ENCODE measurements at places on chromosomes 3 and 15.
A peak's percentile ranks its signal among the peaks of the same experiment; 100 is the strongest.

- DNase-seq, result no peak
These were observed 57.4 kb downstream of the ARHGAP31 start for GRCh38 chr3:119351581-119351980.

DNA sequence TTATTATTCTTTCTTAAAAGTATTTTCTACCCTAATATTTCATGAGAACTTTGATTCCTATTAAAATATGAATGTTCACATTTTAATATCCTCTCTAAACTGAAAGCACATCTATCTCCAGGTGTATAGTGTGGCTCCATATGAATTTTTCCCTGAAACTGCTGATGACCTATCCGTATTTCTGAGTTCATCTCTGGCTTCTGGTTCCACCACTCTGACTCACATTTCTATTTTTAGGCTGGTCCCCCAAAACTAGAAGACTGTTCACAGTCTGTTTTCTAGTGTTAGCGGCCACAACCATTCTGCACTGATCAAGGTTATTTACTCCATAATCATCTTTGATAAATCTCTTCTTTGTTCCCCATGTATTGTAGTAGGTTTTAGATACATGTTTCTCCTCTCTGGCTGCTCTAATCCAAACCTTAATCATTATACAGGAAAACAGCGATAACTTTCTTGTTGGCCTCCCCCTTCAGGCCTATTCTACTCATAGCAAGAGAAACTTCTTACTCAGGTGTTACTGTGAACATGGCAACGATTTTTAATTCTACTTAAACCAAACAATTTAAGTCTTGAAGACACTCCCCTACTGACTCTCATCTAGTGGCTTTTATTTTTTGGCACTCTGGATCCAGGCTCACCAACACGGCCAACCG, 12.8 kb downstream of the ADPGK start:
- DNase-seq, result no peak

DNA sequence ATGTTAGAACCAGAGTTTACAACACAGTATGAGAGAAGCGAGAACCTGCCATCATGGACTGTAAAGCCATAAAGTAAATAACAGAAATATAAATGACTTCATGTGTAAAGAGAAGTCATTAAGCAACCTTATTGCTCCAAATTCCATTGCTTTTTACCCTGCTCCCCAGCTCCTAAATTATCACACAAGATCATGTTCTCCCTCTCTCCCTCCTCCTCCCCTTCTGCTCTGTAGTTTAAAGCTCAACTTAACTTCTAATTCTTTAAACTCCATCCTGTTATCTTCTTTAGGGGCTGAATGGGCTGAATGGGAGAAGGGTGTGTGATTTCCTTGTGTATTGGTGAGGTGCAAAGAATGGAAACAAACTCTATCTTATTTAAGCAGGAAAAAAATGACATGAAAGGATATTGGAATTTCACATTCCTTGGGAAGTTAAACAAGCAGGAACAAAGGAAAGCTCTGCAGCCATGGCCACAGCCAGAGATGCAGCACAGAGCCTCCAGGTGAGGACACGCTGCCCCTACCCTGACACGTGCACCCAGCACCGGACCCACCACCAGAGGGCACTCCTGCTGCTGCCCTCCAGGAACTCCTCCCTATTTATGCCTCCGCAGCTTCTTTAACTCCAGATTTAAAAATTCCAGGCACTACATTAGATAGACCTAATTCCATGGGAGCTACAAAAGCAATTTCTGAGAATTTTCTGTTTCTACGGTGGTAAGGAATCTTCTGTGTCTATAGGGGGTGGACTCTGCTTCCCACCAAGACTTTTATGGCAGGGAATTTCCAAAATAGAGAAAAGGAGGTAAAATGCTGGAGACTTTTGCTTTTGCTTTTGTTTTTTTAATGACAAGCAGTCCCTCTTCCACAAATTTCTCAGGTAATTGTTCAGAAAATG, 76.9 kb upstream of the ABI3BP start:
- peak; percentile 68 for DNase-seq

- DNase-seq, result no peak
These were observed 332.5 kb upstream of the TBL1XR1 start for GRCh38 chr3:177529716-177530335.

DNA sequence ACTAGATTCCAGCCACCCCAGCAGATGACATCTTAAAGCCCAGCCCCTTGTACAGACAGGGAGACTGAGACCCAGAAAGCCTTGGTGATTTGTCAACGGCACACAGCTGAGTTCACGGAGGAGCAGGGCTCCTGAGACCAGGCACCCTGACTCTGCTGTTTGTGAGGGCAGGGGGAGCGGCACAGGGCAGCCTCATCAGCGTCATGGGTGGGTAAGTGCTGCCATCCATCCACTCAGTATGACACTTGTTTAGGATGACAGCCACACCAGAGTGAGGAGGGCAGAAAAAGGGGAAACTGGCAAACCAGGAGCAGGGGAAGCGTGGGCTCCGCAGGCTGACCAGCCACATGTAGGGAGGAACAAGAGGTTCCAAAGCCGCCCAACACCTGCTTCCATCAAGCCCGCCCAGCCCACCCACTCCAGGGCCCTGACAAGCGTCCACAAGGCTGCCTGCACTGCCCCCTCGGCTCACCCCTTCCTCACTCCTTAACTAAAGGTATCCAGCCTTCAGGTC, 19.9 kb downstream of the RBPMS2 start:
- no peak for DNase-seq

- DNase-seq, result no peak
These were observed 48.7 kb downstream of the EFCAB12 start for GRCh38 chr3:129379582-129380358.

DNA sequence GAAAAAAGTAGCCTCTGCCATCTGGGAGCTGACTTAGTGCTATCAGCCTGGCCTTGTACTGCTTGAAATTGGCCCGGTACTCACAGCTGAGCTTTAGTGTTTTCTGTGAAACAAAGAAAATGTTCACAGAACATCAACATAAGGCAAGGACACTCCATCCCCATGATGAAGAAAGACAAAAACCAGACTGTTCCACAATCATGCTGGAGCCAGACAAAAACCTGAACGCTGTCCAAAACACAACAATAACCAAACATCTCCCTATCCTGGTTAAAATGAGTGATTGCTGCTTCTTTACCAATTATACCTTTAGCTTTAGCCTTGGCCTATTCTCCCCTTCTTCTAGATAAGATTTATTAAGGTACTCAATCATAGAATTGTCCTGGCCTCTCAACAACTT, 153.9 kb downstream of the CPNE4 start:
- DNase-seq, result no peak

GRCh38 chr3:117450026-117450425, 740.4 kb downstream of the TUSC7 start:
- no peak for DNase-seq

- no peak for DNase-seq
These were observed 4.9 kb downstream of the ADCY5 start for GRCh38 chr3:123444023-123444422.

DNA sequence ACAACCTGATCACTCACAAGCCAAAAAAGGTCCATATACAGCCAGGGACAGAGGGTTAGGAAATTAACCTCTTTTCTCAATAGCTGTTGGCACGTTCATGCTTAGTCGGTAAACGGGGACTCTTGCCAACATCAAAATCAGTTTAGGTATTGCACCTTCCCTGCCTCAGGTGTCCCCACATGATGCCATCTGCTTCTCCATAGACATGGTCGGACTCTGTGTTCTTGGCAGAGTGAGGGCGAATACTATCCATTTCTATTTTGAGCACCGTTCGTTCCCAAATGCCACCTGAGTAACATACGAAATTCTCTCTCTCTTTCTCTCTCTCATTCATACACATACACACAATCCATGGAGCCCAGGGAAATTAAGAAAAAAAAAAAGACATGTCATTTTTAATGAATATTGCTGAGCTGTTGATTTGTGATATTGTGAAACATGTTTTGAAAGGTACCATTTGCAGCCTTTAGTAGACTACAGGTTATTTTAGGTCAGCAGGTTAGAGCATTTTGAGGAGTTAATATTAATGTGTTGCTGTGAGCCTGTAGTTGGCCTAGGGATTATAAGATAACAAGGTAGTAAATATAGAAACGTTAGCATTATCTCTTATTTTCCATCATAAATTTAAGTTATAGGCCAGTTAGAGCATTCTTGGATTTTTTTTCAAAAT, 78.5 kb downstream of the GHSR start:
- no peak for DNase-seq

GRCh38 chr15:36961956-36962355, 138.4 kb downstream of the MEIS2 start:
- DNase-seq, result no peak

DNA sequence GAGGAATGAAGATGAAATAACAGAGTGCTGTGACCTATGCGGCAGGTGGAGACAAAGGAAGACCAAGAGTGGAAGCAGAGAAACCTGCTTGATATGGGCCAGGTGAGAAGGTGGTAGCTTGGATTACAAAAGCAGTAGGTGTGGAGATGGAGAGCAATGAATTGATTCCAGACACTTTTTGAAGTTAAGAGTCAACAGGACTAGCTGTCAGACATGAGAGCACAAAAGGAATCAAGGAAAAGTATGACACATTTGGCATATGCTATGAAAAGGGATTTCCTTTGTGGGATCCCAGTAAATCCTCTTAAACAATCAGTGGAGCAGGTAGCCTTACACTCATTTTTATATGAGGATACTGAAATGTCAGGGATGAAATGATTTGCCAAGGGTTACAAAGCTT, 160.5 kb downstream of the GREM1 start:
- no peak for DNase-seq

DNA sequence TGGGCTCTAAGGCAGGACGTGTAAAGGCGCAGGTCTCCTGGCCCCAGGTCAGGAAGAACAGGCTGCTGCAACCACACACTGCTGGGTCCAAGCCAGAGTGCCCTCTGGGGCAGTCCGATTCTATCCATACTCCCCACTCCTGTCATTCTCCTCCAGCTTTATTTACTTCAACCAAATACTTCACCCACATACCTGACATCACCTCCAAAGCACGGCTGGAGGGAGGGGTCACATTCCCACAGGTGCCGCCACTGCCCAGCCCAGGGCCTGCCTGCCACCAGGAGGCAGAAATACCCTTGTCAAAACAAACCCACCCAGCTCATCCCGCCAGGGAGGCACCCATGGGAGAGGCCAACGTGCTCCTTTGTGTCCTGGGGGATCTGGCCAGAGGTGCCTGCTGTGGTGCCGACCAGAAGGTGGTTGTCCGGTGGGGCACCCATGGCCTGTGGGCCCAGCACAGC, 100.4 kb downstream of the DAPK2 start:
- no peak for DNase-seq

DNA sequence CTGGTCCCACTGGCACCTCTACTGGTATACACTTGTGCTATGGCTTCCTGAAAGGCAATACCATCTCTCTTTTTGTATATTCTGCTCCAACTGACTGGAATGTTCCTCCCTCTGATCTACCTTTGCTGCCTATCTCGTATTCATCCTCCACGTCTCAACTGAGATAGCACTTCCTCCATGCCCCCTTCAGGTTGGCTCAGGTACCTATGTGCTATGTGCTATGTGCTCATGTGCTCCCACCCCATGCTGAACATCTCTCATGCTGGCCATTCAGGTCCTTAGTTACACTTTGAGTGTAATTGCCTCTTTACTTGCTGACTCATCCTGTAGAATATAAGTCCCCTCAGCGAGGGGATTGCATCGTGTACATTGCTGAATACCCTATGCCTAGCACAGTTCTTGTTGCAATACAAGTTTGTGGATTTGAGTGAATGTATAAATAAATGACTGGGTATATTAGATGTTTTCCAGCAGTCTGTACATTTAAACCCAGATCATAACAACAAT, 156.9 kb downstream of the SOX2 start:
- DNase-seq, result no peak

GRCh38 chr3:861721-862120, 231.1 kb upstream of the CNTN6 start:
- no peak for DNase-seq

- no peak for DNase-seq
These were observed 363.6 kb downstream of the CHST2 start for GRCh38 chr3:143483214-143483613.

DNA sequence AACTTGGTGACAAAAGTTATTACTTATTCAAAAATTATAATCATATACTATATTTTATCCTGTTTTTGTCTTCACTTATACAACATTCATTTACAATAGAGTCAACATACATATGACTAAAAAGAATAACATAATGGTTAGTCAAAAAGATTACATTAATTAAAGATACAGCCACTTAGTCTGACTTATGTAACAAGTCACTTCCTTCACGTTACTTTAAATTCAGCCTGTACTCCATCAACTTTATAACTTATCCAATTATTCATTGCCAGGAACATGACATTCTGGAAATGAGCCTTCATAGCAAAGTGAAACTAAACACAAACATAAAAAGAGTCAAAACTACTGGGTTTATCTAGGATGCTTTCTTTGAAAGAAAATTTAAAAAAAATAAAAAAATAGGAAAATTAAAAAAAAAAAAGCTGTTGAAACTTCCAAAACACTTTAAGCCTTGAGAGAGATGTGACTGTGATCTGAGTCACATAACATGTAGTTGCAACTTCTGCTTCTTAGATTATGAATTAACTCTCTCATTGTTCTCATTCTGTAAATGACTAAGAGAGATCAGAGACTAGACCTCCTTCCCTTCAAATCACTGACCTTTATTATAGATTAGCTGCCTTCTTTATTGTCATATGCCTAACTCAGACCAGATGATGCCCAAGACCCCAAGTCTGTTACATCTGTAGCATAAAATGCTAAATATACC, 107.8 kb downstream of the MYRIP start:
- no peak for DNase-seq

DNA sequence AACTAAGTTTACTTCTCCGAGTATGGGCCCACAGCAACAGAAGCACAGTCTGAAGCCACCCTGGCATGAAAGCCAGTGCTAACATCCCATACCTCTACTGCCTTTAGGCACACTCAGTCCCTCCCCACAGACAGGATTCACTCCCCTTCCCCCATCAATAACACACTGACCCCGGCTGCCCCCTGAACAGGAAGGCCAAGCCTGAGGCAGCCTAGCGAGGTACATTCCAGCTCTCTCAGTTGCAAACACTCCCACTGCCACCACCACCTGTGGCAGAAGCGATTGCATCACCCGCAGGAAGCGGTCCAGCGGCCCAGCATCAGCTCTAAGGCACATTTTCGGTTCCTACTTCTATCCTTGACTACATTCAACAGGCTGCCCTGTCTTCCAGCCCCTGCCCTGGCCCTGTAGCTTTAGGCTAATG, 7.0 kb upstream of the BMF start:
- DNase-seq, result no peak

- no peak for DNase-seq
These were observed 117.8 kb upstream of the PRICKLE2 start for GRCh38 chr3:64342940-64343688.

DNA sequence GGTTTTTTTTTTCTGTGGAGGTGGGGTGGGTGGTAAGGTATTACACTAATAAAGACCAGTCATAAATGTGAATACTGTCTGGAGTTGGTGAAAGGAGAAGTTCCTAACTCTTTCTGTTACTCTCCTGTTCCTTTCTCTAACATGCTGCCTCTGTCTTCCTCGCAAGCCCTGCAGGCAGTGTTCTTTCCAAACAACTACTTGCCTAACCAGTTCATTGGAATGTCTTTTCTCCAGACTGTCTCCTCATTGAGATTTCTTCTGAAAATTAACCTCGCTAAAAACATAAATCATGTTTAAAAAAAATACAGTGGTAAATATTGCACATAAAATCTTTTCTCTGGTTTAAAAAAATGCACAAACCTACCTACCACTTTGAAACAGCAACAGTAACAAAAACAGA, 135.2 kb downstream of the TP63 start:
- no peak for DNase-seq
